Activated gamma-delta T cell treated with anti-CD3 and anti-CD28 coated beads, Interleukin-2, amount 50 U/mL, for 16 hours (primary cell): ENCODE measurements at places on chromosomes 2 and 18.
A peak's percentile ranks its signal among the peaks of the same experiment; 100 is the strongest.

GRCh38 chr2:221429741-221430491 is 142.2 kb downstream of the EPHA4 start:
- no peak for DNase-seq

GRCh38 chr18:9516437-9517064 is 41.2 kb downstream of the RALBP1 start:
- no peak for DNase-seq

- DNase-seq, result no peak
Measured at GRCh38 chr2:26059542-26059941, 25.7 kb downstream of the RAB10 start.

GRCh38 chr2:44844651-44845270 is 96.7 kb upstream of the SIX3 start:
- DNase-seq, result no peak

GRCh38 chr2:165070076-165070475 is 114.8 kb upstream of the SLC38A11 start:
- DNase-seq, result no peak

DNA sequence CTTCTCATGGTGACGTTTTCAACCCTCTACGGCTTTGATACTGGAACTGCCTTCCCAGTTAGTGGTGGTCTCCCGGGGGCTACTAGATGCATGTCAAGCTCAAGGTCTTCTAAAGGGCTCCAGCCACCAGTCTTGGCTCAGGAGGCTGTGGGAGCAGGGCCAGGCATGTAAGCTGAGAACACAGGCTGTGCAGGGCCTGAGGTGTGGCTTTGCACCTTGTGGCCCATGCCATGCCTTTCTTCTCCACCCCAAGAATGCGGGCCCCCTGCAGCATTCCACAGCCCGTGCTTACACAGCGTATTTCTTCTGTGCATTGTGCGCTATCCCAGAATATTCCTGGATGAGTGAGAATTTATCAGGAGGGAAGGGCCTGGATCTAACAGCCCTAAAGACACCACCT is 144.9 kb downstream of the SEPTIN10 start:
- no peak for DNase-seq

GRCh38 chr2:214006601-214007000 is 404.3 kb upstream of the VWC2L start:
- no peak for DNase-seq

- no peak for DNase-seq
Measured at GRCh38 chr2:105455488-105456003, 56.7 kb upstream of the FHL2 start.

GRCh38 chr2:197307933-197308521 is 2.6 kb downstream of the ANKRD44 start:
- no peak for DNase-seq

GRCh38 chr18:70183441-70183840 is 22.0 kb downstream of the RTTN start:
- DNase-seq, result no peak

DNA sequence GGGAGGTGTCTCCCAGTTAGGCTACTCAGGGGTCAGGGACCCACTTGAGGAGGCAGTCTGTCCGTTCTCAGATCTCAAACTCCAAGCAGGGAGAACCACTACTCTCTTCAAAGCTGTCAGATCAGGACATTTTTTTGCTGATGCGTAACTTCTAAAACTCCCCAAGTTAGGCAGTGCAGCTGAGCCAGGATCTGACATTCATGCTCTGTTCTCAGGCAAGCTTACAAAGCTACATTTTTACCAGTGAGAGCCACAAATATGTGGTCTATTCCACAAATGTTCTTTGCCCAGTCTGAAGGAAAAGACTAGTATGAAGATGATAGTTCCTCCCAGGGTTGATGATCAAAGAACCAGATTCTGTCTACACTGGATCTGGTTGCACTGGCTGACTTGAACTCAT is 184.1 kb downstream of the MTCL1 start:
- no peak for DNase-seq

- no peak for DNase-seq
Measured at GRCh38 chr2:190365499-190366204, 22.3 kb downstream of the INPP1 start.

DNA sequence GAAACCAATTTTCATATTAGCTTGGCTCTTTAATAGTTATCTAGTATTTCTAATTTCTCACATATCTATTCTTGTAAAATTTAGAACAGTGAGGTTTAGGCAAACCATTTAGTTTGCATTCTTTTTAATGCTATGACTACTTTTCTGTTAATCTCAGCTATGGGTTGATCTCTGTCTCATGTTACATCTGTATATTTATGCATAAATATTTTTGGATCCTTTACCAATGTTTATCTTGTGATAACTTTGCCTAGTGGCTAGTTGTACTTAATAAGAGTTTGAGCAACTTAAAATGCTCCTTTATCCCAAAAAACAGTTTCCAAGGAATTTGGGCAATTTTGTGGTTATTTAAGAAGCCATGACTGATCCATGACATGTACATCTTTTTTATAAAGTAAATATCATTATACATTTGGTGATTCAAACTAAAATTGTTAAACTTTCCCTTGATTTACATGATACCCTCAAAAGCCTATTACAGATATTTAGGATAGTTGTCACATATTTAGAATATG is 86.3 kb downstream of the R3HDM1 start:
- DNase-seq, result no peak

DNA sequence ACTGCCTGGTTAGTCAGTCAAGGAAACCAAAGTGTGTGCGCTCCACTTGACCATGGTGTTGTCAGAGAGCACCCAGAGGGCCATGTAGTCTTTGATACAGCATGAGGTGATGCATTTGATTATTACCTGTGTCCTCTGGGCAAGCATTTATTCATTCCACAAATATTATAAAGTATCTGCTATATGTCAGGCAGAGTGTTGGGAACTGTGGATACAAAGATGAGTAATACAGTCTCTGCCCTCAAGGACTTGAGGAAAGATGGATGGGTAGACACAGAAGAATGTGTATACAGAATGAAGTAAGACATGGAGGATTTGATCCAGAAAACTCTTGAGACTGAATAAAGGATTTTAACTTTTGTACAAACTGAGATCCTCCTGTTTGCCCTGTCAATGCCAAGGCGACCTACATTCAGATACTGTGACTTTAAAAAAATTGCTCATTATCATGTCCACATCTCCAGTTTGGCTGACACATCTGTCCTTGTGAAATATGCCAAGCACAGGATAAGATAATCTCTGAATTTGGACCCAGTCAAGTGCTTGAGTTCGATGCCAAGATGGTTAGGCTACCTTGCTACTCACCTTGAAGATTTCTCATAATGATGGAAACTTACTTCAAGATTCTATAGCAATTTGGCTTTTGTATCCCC is 50.8 kb downstream of the ACYP2 start:
- DNase-seq, result no peak

DNA sequence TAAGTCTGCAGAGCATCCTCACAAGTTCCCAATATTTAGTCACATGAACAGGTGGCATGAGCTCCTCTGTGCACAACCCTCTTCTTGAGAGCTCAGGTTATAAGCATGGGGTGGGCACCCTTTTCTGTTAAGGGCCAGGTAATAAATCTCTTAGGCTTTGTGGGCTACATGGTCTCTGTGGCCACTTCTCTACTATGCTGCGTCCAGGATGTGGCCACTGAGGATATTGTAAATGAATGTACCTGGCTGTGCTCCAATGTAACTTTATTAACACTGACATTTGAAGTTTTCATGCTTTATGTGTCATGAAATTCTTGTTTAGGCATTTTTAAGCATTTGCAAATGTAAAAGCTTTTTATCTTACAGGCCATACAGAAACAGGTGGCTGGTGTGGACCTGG is 116.8 kb upstream of the ST6GAL2 start:
- DNase-seq, result no peak

GRCh38 chr2:229511524-229511923 is 202.8 kb downstream of the DNER start:
- DNase-seq, result no peak

DNA sequence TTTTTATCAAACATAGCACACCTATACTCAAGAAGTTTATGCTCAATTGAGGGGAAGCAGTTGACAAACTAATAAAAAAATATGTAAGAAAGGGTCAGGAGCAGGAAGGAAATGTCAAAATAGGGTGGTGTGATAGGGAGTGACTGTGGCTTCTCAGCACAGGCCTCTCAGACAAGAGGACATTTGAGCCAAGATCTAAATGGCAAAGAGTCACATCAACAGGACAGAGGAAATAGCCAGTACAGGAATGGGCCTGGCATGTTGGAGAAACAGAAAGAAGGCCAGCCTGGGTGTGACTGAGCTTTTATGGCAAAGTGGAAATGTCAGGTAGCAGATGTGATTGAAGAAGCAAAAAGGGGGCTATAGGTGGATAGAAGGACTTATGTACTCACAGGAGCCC is 117.0 kb downstream of the CCDC148 start:
- no peak for DNase-seq

DNA sequence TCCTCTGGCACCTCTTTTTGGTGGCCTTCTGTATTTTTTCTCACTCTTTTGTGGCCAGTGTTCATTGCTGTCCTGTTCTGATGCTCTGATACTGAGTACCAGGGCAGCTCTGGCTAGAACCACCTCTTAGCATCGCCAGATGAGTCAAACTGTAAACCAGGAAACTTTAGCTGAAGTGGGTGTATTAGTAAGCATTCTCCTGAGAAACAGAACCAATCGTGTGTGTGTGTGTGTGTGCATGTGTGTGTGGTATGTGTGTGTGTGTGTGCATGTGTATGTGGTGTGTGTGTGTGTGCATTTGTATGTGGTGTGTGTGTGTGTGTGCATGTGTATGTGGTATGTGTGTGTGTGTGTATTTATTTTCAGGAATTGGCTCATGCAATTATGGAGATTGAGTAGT is 166.3 kb upstream of the SKOR2 start:
- DNase-seq, result no peak

- DNase-seq, result peak; percentile 38
Measured at GRCh38 chr2:9739531-9739964, 103.7 kb upstream of the TAF1B start.

DNA sequence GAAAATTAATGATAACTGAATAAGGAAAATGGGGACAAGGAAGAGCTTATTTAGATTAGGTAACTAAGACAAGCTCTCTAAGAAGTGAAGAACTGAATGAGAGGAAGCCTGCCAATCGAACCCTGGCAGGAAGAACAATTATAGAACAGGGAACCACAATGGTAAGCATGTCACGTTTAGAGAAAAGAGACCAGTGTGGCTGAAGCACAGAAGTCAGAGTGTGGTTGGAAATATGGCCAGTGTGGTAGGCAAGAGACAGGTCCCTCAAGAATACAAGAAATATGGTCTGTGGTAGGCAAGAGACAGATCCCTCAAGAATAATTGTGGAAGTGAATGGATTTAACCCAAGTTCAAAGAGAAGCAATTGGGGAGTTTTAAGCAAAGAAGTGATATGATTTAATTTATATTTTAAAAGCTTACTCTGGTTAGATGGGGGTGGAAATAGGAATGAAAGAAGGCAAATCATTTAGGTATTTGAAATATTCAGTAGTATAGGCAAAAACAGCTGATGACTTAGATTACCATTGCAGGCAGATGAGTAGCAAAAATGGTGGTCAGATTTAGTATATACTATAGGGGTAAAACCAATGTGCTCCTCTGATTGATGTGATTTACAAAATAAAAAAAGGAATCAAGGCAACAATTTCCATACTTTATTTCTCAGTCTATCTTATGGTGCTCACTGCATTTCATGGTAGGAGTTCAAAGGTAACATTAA is 38.8 kb upstream of the ERMN start:
- no peak for DNase-seq

- no peak for DNase-seq
Measured at GRCh38 chr2:190466819-190467446, 58.8 kb downstream of the MFSD6 start.

- no peak for DNase-seq
Measured at GRCh38 chr2:85178980-85179411, 45.8 kb downstream of the TCF7L1 start.

GRCh38 chr2:100752628-100753333 is 67.2 kb upstream of the NPAS2 start:
- no peak for DNase-seq

DNA sequence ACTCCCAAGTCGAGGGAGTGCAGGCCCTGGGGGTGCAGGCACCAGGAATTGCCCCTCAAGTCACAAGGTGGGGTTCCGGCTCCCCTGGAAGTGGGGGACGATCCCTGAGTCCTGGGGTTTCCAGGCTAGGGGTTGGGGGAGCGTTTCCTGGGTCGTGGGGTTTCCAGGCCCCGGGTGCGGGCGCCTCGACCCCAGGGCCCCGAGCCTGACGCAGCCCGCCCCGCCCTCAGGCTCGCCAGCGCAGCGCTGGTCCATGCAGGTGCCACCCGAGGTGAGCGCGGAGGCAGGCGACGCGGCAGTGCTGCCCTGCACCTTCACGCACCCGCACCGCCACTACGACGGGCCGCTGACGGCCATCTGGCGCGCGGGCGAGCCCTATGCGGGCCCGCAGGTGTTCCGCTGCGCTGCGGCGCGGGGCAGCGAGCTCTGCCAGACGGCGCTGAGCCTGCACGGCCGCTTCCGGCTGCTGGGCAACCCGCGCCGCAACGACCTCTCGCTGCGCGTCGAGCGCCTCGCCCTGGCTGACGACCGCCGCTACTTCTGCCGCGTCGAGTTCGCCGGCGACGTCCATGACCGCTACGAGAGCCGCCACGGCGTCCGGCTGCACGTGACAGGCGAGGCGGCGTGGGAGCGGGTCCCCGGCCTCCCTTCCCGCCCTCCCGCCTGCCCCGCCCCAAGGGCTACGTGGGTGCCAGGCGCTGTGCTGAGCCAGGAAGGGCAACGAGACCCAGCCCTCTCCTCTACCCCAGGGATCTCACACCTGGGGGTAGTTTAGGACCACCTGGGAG is 12.0 kb downstream of the SIGLEC15 start:
- DNase-seq, result no peak

DNA sequence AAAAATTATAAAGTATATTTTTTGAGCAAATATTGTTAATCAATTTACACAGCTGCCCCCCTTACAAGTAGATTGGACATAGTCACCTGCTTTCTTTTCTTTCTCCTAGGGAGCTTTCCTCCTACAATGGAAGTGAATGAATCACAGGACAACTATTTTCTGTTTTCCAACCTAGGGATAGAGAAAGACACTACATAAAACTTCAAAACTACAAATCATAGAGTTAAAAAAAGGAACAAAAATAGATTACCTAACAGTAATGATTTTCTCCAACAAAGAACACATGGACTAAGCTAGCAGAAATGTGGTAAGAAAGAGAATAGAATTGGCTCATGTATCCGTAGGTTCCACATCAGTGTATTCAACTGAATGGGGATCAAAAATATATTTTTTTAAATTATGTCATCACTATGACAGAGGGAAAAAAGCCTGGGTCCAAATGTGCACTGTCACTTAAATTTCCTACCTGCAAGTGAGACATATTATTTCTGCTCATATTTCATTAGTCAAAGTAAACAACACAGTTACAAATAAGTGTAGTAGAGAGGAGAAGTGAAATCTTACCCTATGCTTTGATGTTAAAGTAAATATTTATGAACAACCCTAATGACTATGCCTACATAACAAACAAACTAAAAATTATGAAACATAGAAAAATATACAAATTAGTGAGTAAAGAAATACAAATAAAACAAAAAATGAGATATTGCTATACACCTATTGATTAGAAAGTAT is 756.7 kb downstream of the SOCS6 start:
- no peak for DNase-seq

GRCh38 chr2:169877398-169877797 is 50.1 kb downstream of the UBR3 start:
- no peak for DNase-seq

- DNase-seq, result no peak
Measured at GRCh38 chr18:74315464-74316256, at the start of gene C18orf63. C18orf63 (plus strand) TSS chr18:74315839; CDS start chr18:74317866, 2,027 bp downstream.
